ENCODE measurements at places on chromosomes 5 and 9.

- no peak for DNase-seq
Measured at GRCh38 chr5:40309851-40310250, 369.9 kb upstream of the PTGER4 start.

- no peak for DNase-seq
Measured at GRCh38 chr5:131545845-131546244, 89.2 kb downstream of the RAPGEF6 start.

DNA sequence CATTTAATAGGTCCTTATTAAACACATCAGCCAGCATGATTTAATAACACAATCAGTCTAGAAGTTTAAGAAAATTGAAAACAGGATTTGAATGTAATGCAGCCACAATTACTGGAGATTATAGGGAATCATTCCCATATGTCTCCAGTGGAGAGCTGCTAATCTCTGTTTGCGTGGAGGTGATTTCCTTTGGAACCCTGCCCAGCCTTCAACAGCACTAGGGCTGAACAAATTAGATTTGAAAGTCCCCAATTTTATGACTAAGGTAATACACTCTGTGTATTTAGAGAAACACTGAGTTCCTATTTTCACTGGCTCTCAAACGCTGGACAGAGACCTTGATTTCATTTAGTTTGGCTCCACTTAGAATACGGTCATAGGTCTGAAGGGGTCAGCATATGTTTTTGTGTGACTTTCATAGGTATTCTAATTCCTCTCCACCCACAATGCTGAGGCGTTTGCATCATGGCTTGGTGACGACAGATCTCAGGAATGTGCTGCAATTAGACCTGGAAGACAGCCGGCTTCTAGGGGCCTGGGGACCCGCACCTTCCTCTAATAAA lies 508.3 kb downstream of the EBF1 start:
- DNase-seq = peak; percentile 32

DNA sequence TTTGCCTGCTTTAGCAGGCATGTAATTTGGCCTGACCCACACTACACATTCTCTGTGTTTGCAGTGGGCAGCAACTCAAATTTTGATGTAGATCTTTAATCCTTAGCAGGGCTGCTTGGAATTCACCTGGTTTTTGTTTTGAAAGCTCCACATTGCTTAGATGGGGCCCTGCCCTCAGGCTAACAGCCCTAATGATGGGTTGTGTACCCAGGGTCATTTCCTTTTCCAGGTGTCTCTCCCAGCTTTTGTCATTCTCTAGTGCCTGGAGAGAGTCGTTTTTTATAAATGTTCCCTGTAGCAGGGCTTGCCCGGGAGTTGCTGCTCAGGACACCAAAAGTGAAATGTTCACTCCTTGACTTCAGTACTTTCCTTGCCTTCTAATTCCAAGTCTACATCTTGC lies 126.3 kb downstream of the TRIO start:
- DNase-seq = no peak

DNA sequence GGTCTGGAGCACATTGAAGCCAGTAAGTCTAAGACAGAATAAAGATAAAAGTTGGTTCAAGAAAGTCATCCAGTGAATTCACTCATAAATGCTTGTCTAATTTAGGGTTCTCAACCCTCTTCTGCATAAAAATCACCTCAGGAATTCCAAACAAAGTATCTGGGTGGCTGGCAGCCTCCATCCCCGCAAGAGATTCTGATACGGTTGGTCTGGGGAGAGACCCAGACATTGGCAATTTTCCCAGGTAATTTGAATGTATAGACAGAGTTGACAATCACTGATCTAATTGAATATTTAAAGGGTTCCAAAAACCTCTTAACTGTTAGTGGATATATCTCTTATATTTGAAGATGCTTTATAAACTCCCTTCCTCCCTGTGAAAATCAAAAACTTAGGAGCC lies 14.9 kb downstream of the ADAMTSL1 start:
- DNase-seq = no peak

DNA sequence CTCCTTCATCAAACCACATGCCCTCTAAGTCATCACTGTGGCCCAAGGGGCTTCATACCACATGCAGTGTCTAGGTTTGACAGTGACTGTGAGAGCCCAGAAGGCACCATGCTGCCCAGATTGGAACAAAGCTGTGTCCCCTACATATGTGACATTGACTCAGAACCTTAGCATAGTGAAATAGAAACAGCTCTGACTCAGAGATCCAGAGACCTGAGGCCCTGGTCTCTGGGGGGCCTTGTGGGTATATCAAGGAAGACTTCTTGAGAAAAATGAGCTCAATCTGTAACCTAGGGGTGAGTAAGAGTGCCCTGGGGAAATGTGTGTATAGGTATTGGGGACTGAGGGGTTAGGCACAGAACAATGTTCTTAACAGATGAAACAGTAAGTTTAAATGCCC lies 7.1 kb upstream of the ENTREP1 start:
- DNase-seq = no peak

Data from WERI-Rb-1 (cell line).